ENCODE measurements at places on chromosomes 16 and 17.

GRCh38 chr16:11510178-11510973 is 76.3 kb downstream of the LITAF start:
- no peak for DNase-seq

- DNase-seq: no peak
Observed at GRCh38 chr16:979147-979546, 2.4 kb upstream of the SOX8 start.

- DNase-seq: no peak
Observed at GRCh38 chr16:84808826-84809225, 11.0 kb upstream of the CRISPLD2 start.

DNA sequence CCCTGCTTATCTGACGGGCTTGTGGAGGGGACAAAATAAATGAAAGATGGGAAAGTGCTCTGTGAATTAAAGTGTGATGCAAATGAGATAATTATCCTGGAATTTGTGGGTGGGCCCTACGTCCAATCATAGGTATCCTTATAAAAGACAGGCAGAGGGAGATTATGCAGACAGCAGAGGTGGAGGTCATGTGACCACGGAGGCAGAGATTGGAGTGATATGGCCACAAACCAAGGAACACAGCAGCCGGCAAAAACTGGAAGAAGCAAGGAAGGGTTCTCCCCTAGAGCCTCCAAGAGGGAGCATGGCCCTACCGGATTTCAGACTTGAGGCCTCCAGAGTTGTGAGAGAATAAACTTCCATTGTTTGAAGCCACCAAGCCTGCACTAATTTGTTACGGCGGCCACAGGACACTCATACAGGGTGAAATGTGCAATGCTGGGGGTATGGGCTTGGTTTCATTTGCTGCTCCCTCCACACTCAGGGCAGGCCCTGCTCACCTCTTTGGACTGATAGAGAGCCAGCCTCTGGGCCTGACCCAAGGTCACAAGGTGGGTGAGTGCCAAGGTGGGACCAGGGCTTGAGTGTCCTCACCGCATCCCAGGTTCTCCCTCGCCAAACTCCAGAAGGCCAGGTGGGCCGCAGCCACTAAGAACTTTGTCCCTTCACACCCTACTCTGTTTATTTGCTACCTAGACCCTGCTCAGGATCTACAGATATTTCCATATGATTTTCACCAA is 149.6 kb upstream of the TNRC6C start:
- no peak for DNase-seq

DNA sequence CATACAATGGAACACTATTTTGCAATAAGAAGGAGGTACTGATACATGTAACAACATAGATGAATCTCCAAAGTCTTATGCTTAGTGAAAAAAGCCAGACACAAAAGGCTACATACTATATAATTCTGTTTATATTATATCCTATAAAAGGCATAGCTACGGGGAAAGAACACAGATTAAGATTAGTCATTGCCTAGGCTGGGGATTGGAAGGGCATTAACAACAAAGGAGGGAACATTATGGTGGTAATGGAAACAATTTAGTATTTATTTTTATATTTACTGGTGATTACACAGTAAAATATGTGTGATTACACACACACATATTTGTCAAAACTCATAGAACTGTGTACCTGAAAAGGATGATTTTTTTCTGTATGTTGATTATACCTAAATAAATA is 278.1 kb downstream of the ZFHX3 start:
- DNase-seq: no peak

DNA sequence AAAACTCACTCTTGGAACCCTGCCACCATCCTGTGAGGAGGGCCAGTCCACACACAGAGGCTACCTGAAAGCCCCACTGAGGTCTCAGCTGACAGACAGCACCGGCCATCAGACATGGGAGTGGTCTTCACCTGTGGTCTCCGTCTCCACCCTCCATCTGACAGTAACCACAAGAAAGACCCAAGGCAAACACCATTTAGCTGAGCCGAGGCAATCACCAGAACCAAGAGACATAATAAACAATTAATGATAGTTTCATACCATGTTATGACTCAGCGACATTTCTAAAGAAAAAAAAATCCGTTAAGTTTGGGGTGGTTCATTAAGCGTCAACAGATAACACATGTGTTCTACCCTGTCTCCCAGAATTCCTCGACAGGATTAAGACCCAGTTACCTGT is 6.1 kb upstream of the EVPLL start:
- no peak for DNase-seq

DNA sequence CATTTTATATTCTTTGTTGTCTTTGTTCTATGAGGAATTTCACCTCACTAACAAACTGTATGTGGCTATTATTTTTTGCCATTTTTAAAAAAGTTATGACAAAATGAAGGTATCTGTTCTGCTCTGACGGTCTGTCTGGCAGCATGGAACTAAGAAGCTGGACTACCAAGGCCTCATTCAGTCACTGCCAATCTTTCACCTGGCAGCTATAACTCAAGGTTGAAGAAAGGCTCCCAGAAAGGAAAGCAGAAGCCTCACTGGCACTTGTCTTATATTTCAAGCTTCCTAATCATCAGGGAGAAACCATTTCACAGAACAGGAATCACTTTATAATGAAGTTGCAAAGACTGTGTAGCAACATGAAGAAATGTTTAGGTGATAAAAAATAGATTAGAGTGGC is 18.7 kb upstream of the SLC6A4 start:
- DNase-seq: no peak

- no peak for DNase-seq
Observed at GRCh38 chr16:23724096-23724784, 11.2 kb upstream of the ERN2 start.

- DNase-seq: no peak
Observed at GRCh38 chr17:6070430-6070912, 292 bp downstream of the WSCD1 start.

- no peak for DNase-seq
Observed at GRCh38 chr16:87601401-87601981, 817 bp upstream of the JPH3 start.

DNA sequence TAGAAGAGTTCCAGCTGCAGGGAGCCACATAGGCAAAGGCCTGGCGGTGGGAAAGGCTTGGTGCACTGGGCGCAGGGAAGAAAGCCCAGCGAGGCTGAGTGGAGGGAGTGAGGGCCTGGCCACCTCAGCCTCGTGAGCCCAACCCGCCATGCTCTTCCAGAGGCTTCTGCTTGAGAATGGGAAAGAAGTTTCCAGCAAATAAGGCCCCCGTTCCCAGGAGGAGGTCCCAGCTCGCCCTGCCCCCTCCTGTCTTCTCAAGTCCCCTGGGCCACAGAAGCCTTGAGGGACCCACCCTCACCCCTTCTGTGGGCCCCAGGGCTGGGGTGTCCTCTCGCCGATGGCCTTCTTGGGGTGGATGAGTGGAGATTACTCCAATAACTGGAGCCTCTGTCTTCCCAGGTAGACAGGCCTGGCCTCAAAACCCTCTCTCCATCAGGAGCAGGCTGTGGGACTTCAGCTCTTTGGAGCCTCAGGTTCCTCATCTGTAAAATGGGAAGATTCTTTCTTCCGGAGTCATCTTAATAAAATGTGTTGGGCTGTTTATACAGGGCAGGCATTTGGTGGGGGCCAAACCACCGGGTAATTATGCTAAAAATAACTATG is 933 bp upstream of the SNN start:
- no peak for DNase-seq

- DNase-seq: no peak
Observed at GRCh38 chr16:31347445-31347844, 7.5 kb upstream of the ITGAX start.

DNA sequence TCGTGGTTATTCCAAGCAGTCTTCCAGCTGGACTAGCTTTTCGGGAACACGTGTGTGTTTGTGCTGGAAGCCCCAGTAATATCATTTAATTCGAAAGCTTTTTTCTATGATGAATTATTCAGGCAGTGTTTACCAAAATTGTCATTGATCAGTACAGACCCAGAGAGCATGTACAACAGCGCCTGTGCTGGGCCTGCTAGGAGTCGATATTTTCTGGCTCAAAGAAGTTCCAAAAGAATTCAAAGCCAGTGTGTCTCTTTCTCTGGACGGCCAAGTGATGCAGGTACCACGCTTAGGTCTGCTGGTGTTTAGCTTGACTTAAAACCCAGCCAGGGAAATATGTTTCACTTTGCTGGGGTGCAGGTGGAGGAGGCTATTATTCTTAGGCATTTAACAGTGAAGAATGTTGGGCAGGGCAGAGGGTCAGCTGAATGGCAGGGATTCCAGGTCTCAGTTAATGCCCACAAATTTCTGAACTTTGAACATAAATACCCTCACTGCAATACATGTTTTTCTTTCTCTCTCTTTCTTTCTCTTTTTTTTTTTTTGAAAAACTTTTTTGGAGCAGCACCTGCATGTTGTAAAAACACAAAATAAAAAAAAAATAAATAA is 401.3 kb downstream of the WWOX start:
- no peak for DNase-seq

- DNase-seq: no peak
Observed at GRCh38 chr17:62737513-62737912, 70.6 kb downstream of the MARCHF10 start.
